SJSA1 (cell line): ENCODE measurements at places on chromosomes 6 and 20. TPM values are rescaled to one million over a fixed set of nuclear protein-coding genes. Genes with fewer than 3 reads are reported as not detected.

HTR1E gene
- not detected in 2 replicates for total RNA-seq

AFG1L gene
- total RNA-seq = 1.6 and 3.0 TPM in 2 replicates

ZBP1 gene
- total RNA-seq = not detected in 2 replicates

CTAGE9 gene
- 0.26 TPM in 1 of 2 replicates, not detected in the other for total RNA-seq

NOTCH4 gene
- total RNA-seq = 1.6 and 2.0 TPM in 2 replicates

ACAT2 gene
- 81.8 and 120 TPM in 2 replicates for total RNA-seq

CLPSL2 gene
- total RNA-seq = not detected in 2 replicates

HLA-DOB gene
- 0.32 TPM in 1 of 2 replicates, not detected in the other for total RNA-seq

RIN2 gene
- total RNA-seq = 15.7 and 19.0 TPM in 2 replicates

DSP gene
- total RNA-seq = 0.08 TPM in 1 of 2 replicates, not detected in the other

GPLD1 gene
- total RNA-seq = 0.34 and 0.74 TPM in 2 replicates

WFDC10B gene
- total RNA-seq = not detected in 2 replicates

RARS2 gene
- 50.4 and 51.4 TPM in 2 replicates for total RNA-seq

ZBTB12 gene
- total RNA-seq = 0.53 and 2.0 TPM in 2 replicates

RGS17 gene
- total RNA-seq = 0.37 and 1.3 TPM in 2 replicates

SIRPB2 gene
- total RNA-seq = not detected in 2 replicates

SMLR1 gene
- total RNA-seq = not detected in 2 replicates

HSPA1L gene
- total RNA-seq = 0.78 and 0.87 TPM in 2 replicates

KCNK17 gene
- not detected in 2 replicates for total RNA-seq

KCNK16 gene
- total RNA-seq = not detected in 2 replicates

SLC35D3 gene
- total RNA-seq = not detected in 2 replicates

FHL5 gene
- not detected in 2 replicates for total RNA-seq

MYL9 gene
- 213 and 260 TPM in 2 replicates for total RNA-seq

OPRM1 gene
- total RNA-seq = not detected in 2 replicates

FILIP1 gene
- total RNA-seq = 2.4 and 4.1 TPM in 2 replicates

TGM3 gene
- total RNA-seq = 4.2 and 5.3 TPM in 2 replicates

SPATS1 gene
- not detected in 2 replicates for total RNA-seq

PNLDC1 gene
- not detected in 2 replicates for total RNA-seq

SOX18 gene
- 61.7 and 70.0 TPM in 2 replicates for total RNA-seq

LY6G6C gene
- total RNA-seq = not detected in 2 replicates

COMMD7 gene
- total RNA-seq = 43.8 and 53.3 TPM in 2 replicates

PRDM1 gene
- 0.84 and 1.3 TPM in 2 replicates for total RNA-seq

MYT1 gene
- not detected in 2 replicates for total RNA-seq

PPP1R3G gene
- total RNA-seq = 0.19 and 0.32 TPM in 2 replicates

CCN6 gene
- not detected in 2 replicates for total RNA-seq

GRIK2 gene
- total RNA-seq = 0.97 and 2.3 TPM in 2 replicates

PRRT1 gene
- not detected in 2 replicates for total RNA-seq

TGM2 gene
- total RNA-seq = 32.2 and 34.9 TPM in 2 replicates

DZANK1 gene
- total RNA-seq = 0.97 and 1.1 TPM in 2 replicates

VGLL2 gene
- total RNA-seq = 0.05 TPM in 1 of 2 replicates, not detected in the other

XKR7 gene
- not detected in 2 replicates for total RNA-seq

NKX2-2 gene
- total RNA-seq = 5.7 and 19.8 TPM in 2 replicates

SCGN gene
- not detected in 2 replicates for total RNA-seq

CST1 gene
- total RNA-seq = not detected in 2 replicates

ZSCAN12 gene
- total RNA-seq = 4.8 and 6.6 TPM in 2 replicates

PSORS1C2 gene
- not detected in 2 replicates for total RNA-seq

COL21A1 gene
- total RNA-seq = 5.0 and 12.6 TPM in 2 replicates

AIF1 gene
- total RNA-seq = not detected in 2 replicates
